Memory B cell (primary cell): ENCODE measurements at places on chromosomes 7 and 10.

- peak; percentile 62 for DNase-seq
Measured at GRCh38 chr7:102450242-102450641, 14.4 kb downstream of the ALKBH4 start.

DNA sequence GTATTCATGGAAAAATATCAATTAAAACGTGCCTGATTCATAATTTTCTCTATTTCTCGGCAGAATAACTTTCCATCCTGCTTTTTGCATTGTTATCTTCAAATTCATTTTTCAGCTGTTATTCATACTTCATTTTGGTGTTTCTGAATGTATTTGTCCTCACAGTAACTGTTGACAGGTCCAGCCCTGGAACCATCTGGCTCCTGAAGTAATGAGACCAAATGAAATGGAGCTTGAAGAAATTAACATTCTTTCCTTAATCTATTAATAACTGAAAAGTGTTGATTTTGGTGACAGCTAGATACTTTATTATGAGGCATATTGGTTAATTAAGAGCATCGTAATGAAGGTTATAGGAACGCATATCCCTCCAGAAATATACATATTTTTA is 257.0 kb upstream of the MINDY3 start:
- DNase-seq = no peak

DNA sequence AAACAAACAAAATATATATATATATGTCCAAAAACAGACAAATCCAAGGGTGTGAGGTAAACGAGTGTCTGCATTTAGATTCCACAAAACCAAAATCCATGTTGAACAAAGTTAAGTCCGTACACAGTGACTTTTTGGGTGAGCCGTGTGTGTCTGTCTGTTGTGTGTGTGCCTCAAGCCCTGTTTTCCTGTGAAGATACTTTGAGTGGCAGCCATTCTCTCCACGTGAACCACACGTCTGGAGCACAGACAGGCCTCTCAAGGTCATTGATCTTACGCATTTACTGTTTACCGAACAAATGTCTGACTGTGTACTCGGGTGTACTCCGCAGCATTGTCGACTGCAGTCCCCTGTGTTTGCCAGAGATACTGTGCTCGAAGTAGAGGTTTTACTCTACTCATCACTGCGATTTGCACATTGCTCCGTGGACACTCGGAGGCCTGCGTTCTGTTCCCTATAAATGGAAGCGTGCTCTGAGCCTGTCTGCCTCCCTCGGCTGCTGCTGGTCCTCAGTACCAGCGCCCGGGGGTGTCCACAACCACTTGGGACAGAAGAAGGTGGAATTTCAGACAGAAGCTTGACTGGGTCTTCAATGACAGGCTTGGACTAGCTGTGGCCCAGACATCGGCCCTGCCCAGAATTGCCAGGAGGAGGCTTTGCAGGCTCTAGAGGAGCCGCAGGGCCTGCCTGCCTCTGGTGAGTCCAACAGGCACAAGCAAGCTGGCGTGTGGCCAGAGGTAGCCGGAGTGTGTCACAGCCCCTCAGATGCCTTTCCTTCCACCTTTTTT is 22.1 kb downstream of the CYP17A1 start:
- DNase-seq = no peak

GRCh38 chr7:8063706-8064297 is 95.2 kb downstream of the GLCCI1 start:
- DNase-seq = no peak

DNA sequence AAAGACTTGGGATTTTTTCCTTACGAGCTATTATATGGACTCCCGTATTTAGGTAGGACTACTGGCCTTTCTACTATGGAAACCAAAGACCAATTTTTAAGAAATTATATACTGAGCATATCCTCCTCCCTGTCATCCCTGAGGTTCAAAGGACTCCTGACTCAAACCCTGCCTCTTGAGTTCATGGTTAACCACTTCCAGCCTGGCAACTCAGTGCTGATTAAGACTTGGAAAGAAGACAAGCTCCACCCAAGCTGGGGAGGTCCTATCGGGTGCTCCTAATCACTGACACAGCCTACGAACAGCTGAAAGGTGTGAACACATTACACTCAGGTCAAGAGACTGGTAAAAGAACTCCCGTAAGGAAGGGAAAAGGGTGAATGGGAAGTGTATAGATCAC is 66.8 kb downstream of the LYZL2 start:
- no peak for DNase-seq

DNA sequence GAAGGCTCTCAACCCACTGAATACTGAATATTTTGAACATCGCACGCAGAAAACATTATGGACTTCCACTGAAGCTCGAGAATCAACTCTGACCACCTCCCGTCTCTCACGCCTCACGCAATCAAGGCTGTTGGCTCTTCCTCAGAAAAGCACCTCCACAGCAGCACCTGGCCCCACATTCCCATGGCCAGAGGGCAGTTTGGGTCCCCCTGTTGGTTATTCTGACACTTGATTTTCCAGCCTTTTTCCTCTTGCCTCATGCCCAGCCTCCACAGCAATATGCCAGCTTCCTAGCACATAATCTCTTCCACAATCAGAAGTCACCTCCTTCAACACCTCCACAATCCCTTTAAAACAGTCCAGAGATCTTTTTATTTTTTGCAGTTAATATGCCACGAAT is 55.9 kb downstream of the SVOPL start:
- DNase-seq = no peak

DNA sequence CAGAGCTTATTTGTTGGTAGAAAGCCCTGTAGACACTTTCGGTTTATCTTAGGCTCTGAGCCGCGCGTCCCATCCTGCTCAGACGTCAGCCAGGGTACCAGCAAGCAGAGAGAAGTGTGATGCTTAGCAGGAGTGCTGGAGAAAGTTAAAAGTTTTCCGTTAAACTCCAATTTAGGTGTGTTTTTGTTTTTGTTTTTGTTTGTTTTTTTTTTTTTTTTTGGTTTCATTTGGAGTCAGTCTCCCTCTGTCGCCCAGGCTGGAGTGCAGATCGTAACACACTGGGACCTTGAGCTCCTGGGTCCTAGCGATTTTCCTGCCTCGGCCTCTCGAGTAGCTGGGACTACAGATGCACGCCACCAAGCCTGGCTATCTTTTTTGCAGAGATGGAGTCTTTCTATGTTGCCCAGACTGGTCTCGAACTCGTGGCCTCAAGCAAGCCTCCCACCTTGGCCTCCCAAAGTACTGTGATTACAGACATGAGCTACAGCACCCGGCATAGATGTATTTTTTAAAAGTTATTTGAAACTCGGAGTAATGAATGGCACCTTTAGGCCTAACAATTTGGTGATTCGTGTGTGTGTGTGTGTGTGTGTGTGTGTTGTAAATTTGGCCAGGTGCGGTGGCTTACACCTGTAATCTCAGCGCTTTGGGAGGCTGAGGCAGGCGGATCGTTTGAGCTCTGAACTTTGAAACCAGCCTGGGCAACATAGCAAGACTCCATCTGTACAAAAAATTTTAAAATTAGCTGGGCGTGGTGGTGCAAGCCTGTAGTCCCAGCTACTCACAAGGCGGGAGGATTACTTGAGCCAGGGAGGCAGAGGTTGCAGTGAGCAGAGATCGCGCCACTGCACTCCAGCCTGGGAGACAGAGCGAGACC is 1.3 kb upstream of the HIP1 start:
- no peak for DNase-seq

DNA sequence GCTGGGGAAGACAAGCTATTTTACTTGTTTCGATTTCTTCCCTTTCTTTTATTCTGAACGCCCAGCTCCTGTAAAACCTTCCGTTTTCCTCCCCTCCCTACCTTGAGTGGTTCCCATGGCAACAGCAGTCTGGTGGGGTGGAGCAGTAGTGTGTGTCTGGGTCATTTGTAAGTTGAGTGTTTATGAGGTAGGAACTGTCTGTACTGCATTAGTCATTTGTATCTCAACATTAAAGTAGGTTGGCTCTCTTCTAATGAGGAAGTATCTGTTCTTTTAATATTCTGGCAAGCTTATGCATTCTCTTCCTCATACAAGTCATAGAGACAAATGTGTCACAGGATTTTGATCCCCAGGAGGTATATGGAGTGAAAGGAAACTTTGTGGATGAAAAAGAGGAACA is 85.3 kb upstream of the CCDC6 start:
- no peak for DNase-seq

DNA sequence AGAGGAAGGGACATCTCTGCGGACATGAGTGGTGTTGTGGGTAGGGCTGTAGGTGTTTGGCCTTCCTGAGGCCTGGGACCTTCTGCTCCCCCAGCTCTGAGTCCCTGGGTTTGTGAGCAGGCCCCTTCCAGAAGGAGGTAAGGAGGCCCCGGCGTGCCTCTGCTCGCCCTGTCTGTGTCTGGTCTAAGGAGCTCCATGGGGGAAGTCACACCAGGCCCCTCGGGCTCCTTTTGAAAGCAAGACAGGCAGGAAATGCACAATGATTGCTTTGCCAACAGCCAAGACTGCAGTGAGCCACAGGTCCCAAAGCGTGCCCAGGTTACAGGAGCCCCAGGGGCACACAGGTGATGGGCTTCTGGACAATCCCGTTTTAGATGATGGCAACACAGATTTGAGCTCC is 89.5 kb downstream of the FAM53B start:
- no peak for DNase-seq

GRCh38 chr7:39324139-39324760 is 242.0 kb upstream of the YAE1 start:
- no peak for DNase-seq

- no peak for DNase-seq
Measured at GRCh38 chr7:42156291-42156865, 80.6 kb downstream of the GLI3 start.

DNA sequence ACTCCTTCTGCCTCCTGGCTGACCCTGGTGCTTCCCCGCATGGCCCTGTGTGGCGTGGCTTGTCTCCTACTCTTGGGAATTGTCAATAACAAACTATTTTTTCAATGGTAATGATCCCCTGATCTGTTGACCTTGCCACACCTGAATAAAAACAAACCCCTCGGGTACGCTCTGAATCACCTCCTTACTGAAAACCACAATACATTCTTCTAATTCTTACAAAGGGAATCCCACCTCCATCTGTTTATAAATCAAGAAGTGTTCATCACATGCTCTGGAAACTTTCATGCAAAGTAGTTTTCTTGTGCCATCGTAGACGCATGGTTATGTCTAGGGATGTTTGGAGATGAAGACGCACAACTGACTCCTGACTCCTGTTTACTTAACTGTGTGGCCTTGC is 245.8 kb downstream of the FRMD4A start:
- DNase-seq = no peak

- no peak for DNase-seq
Measured at GRCh38 chr10:69337296-69338132, 59.2 kb downstream of the HK1 start.

DNA sequence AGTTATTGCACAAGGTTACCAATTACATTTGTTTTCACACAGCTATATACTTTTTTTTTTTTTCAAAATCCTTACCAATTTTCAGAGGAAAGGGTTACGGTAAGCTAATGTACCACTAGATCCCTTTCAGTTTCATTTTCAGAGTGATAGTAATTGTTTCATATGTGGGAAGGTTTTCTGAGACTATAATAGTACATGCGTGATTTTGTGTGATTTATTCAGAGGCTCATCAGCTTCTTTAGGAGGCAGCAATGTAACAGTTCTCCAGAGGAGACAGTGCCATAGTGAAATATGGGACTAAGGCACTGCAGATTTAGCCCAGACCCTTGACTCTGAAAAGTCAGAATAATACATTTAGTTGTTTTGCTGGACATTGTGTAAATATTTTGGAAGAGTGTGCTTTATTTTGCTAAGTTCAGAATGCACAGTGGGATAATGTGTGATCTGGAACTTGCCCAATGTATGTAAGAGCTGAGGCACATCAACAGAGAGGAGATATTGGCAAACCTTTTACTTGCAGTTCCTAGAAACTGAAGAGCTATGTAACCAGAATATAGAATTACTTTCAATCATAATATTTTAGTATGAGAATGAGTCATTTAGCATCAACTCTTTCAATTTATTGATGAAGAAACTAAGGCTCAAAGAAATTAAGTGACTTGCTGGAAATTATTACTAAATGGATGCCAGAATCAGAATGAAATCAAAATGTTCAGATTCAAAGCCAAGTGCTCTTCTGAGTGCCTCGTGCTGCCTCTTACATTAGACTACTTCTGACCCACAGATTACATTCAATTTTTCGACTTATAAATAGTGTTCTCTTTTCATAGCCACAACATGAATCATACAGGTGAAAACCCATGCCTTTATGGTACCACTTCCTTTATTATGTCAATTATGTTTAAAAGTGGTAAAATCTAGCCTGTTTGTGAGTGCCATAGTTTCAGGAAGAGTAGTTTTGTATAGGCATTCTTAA is 207.7 kb upstream of the TEX47 start:
- no peak for DNase-seq

DNA sequence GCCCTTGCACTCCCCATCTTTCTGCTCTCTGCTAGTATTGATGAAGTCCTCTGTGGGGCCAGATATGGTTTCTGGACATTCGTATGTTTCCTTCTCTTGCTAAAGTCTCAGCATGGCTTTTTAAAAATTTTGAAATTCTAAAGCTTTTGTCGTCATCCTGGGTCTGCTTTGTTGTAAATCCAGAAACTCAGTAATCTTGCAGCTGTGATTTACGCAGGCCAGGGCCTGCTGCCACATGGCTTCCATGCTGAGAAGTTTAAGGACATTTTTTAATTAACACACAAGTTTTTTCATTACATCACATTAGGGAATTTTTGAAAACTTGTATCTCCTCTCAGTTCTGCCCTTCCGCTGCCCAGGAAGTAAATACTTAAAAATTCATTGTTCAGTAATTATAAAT is 686.1 kb upstream of the IGFBP3 start:
- no peak for DNase-seq

DNA sequence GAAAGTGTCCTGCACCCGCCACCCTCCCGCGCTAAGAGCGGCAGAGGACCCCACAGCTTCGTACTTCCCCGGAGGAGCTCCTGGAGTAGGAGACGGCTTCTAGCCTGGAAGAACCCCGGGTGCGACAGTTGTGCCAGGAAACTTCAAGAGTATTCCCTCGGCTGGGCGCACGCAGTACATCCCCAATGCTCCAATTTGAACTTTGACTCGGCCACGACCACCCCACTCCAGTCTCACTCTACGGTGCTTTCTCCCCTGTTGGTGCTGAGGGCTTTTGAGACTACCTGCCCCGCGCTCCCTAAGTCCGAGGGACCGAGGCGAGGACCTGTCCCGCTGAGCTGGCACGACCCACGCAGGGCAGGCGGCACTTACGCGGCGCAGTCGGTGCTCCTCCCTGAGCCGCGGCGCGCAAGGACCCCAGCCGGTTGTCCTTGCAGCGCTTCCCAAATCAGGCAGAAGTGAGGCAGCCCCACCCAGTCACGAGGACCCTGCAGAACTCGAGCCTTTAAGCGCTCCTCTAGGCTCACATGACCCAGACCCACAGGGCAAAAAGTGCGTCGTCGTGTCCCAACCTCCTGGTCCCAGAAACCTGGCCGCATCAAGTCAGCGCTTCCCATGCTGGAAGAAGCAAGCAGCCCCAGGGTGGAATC is at the start of gene CPVL:
TSS of gene CPVL (minus strand) at position 481 of the 650 bp plus-strand sequence. CDS start 25,476 bp downstream, outside the sequence.
- no peak for DNase-seq

GRCh38 chr10:43304687-43305333 is 37.9 kb upstream of the RASGEF1A start:
- DNase-seq = peak; percentile 14
